ENCODE measurements at places on chromosomes 7 and 10.

- peaks cover 1% of the 10 kb centered on the region for H3K36me3 ChIP-seq
- no peaks in the 10 kb centered on the region for H3K4me1 ChIP-seq
- no peak overlapping the region for H3K4me3 ChIP-seq
- H3K27me3 ChIP-seq: no peaks in the 10 kb centered on the region
- H3K27ac ChIP-seq: no peak overlapping the region
- peak; percentile 42 for DNase-seq
Measured at GRCh38 chr10:3123571-3124411, 48.8 kb downstream of the PITRM1 start.

DNA sequence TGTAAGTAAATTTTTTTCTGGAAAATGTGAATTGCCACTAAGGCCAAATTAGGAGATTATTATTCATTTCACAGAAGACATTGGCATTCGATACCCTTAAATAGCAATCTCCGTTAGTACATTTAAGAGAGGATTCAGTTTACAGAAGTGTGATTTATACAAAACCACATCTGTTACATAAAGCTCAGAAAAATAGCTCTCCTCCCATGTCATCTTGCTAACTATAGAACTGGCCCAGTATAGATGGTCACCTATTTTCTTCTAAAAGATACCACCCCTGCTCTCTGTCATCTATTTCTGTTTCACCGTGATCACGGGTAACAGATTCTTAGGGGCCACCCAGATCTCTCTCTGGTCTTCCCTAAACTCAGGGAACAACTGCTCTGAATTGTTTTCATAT is 119.1 kb downstream of the HIP1 start:
- H3K27me3 ChIP-seq: no peaks in the 10 kb centered on the region
- H3K4me1 ChIP-seq: no peaks in the 10 kb centered on the region

GRCh38 chr10:90787393-90788198 is 70.2 kb downstream of the HTR7 start:
- H3K4me3 ChIP-seq: no peak overlapping the region
- H3K27ac ChIP-seq: no peak overlapping the region
- no peaks in the 10 kb centered on the region for H3K27me3 ChIP-seq
- DNase-seq: no peak
- H3K36me3 ChIP-seq: no peaks in the 10 kb centered on the region
- H3K4me1 ChIP-seq: no peaks in the 10 kb centered on the region

- H3K36me3 ChIP-seq: no peaks in the 10 kb centered on the region
- H3K4me3 ChIP-seq: no peak overlapping the region
- H3K4me1 ChIP-seq: no peaks in the 10 kb centered on the region
- DNase-seq: no peak
Measured at GRCh38 chr10:112054516-112054915, 129.0 kb downstream of the GPAM start.

GRCh38 chr7:24799506-24799905 is 42.2 kb upstream of the GSDME start:
- H3K4me3 ChIP-seq: no peak overlapping the region
- H3K27me3 ChIP-seq: no peaks in the 10 kb centered on the region

DNA sequence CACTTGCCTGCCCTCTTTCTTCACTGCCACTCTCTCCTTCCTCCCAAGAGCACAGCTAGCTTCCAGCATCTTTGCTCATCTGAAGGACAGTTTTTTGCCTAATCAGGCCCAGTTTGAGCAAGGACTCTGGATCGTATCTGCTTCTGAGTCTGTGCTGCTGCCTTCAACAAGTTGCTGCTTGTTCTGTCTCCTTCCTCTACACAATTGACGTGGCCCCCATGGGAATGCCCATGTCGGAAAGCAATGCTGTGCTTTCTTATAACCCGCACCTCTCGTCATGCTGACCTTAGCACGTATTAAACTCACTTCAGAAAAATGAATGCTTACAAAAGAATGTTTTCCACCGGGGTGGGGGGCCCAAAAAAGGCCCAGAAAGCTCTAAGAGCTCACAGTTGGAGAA is 324.7 kb upstream of the C7orf33 start:
- DNase-seq: no peak
- H3K27ac ChIP-seq: no peak overlapping the region
- H3K36me3 ChIP-seq: no peaks in the 10 kb centered on the region

- H3K36me3 ChIP-seq: no peaks in the 10 kb centered on the region
- H3K27me3 ChIP-seq: no peaks in the 10 kb centered on the region
- no peaks in the 10 kb centered on the region for H3K4me1 ChIP-seq
- no peak overlapping the region for H3K4me3 ChIP-seq
- peak; percentile 84 for DNase-seq
Measured at GRCh38 chr7:29177963-29178600, 16.5 kb upstream of the CHN2 start.

- H3K36me3 ChIP-seq: no peaks in the 10 kb centered on the region
- no peak overlapping the region for H3K27ac ChIP-seq
- no peak for DNase-seq
Measured at GRCh38 chr10:117681104-117681503, 138.6 kb downstream of the EMX2 start.

DNA sequence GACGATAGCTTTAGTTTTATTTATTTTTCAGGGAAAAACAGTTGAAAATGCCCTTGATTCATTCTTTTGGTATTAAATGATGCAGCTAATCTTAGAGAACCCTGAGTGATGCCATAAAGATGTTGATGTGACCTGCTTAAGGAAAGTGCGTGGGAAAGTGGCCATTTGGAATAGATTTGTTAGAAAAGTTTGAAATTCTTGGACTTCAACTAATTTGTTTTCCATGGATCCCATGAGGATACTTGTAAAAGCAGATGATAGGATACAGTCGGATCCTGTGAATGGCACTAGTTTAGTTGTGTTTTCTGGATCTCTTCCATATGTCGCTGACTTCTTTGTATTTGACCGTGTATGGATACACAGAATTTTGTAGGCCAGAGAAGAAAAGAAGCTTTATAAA is 69.0 kb downstream of the SEPTIN7 start:
- H3K4me1 ChIP-seq: no peaks in the 10 kb centered on the region
- H3K36me3 ChIP-seq: no peaks in the 10 kb centered on the region
- no peak overlapping the region for H3K27ac ChIP-seq
- DNase-seq: no peak

DNA sequence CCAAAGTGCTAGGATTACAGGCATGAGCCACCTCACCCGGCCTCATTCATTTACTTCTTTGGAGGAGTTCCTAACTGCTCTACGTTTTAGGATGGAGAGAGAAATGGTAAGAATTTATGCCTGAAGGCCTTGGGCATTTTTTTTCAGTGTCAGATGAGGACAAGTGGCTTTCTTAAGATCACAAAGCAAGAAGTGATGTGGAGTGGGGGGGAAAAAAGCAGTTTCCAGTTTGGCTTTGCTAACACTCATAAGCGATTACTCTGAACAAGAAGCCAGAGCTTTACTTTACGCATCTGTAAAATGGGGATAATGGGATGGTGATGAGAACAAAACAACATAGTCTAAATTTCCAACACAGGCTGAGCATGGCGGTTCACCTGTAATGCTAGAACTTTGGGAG is 2.6 kb upstream of the PPIA start:
- H3K4me3 ChIP-seq: no peak overlapping the region
- H3K27me3 ChIP-seq: no peaks in the 10 kb centered on the region
- peaks cover 3% of the 10 kb centered on the region for H3K4me1 ChIP-seq

- H3K36me3 ChIP-seq: no peaks in the 10 kb centered on the region
- no peak overlapping the region for H3K27ac ChIP-seq
- H3K27me3 ChIP-seq: no peaks in the 10 kb centered on the region
- no peak overlapping the region for H3K4me3 ChIP-seq
- no peak for DNase-seq
Measured at GRCh38 chr7:111511845-111512244, 50.4 kb downstream of the IMMP2L start.

- H3K27me3 ChIP-seq: no peaks in the 10 kb centered on the region
- no peak for DNase-seq
- no peak overlapping the region for H3K27ac ChIP-seq
Measured at GRCh38 chr10:132096223-132096622, 30.5 kb downstream of the JAKMIP3 start.

DNA sequence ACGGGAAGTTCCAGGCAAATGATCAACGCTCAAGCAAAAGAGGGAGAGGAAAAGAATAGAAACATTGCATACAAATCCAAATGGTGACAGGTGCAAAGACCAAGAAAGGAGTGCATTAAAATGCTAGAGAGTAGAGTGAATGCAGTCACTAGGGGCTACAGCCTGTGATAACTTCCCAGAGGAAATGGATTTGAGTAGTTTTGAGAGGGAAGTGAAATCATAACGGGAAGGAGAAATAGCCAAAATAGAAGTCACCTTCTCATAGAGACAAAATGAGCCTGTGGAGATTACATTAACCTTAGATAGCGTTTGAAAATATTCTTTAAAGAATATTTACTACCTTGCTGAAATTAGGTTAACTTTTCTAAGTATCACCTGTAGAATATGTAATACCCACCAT is 26.5 kb downstream of the NUP42 start:
- DNase-seq: no peak
- H3K4me1 ChIP-seq: no peaks in the 10 kb centered on the region
- H3K27ac ChIP-seq: no peak overlapping the region
- no peaks in the 10 kb centered on the region for H3K27me3 ChIP-seq
- no peak overlapping the region for H3K4me3 ChIP-seq
- no peaks in the 10 kb centered on the region for H3K36me3 ChIP-seq

DNA sequence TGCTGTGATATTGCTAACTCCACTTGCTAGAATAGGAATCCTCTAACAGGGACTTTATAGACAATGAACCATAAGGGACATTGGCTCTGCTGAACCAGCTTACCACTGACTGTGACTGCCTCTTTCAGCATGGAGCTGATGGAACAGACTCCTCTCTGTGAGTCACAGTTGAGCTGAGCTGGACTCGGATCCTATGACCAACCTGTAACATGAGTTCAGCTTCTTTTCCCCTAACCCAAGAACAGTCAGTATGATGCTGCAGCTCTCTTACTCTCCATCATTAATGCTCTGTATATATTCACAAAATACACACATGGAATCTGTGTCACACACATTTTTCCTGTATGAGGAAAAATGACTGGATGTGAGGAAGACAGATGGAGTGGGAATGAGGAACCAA is 177.9 kb upstream of the BET1 start:
- H3K4me1 ChIP-seq: no peaks in the 10 kb centered on the region
- no peak overlapping the region for H3K27ac ChIP-seq
- H3K4me3 ChIP-seq: no peak overlapping the region
- no peaks in the 10 kb centered on the region for H3K27me3 ChIP-seq
- no peaks in the 10 kb centered on the region for H3K36me3 ChIP-seq

- H3K27ac ChIP-seq: no peak overlapping the region
- no peaks in the 10 kb centered on the region for H3K4me1 ChIP-seq
- no peaks in the 10 kb centered on the region for H3K27me3 ChIP-seq
- no peak for DNase-seq
Measured at GRCh38 chr7:114450431-114450830, 35.8 kb downstream of the FOXP2 start.

- no peaks in the 10 kb centered on the region for H3K36me3 ChIP-seq
- H3K27ac ChIP-seq: no peak overlapping the region
- no peaks in the 10 kb centered on the region for H3K27me3 ChIP-seq
Measured at GRCh38 chr10:100480002-100480401, 17.2 kb downstream of the WNT8B start.

GRCh38 chr7:98352621-98353020 is 48.3 kb downstream of the BAIAP2L1 start:
- no peak overlapping the region for H3K27ac ChIP-seq
- no peaks in the 10 kb centered on the region for H3K27me3 ChIP-seq
- H3K36me3 ChIP-seq: no peaks in the 10 kb centered on the region
- no peak overlapping the region for H3K4me3 ChIP-seq

GRCh38 chr7:33905389-33906032 is at the start of gene BMPER:
Gene BMPER, plus strand, starts transcription at chr7:33905539. Its CDS starts 75 bp downstream, at chr7:33905614.
- no peak for DNase-seq
- no peak within 1 kb of the TSS for H3K27ac ChIP-seq
- no peaks in the 10 kb centered on the region for H3K27me3 ChIP-seq
- no peaks in the 10 kb centered on the region for H3K4me1 ChIP-seq

GRCh38 chr7:80272560-80273239 is 138.1 kb downstream of the GNAI1 start:
- H3K27me3 ChIP-seq: no peaks in the 10 kb centered on the region
- H3K4me3 ChIP-seq: no peak overlapping the region
- H3K36me3 ChIP-seq: no peaks in the 10 kb centered on the region
- H3K27ac ChIP-seq: no peak overlapping the region

DNA sequence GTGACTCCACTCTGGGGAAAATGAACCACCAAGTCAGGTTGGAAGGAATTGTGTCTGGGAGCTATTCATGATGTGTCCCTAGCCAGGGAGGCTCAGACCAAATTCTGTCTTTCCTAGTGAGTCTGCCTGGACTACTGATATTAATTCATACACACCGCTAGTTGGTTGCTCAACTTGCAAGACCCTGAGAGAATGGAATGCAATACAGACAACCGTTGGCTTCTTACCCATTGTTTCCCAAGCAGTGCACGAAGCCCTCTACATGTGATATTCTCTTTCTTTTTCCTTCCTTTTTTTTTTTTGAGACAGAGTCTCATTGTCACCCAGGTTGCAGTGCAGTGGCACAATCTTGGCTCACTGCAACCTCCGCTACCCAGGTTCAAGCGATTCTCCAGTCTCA is 19.4 kb upstream of the SRGN start:
- no peaks in the 10 kb centered on the region for H3K27me3 ChIP-seq
- H3K4me3 ChIP-seq: no peak overlapping the region
- DNase-seq: no peak
- no peak overlapping the region for H3K27ac ChIP-seq

DNA sequence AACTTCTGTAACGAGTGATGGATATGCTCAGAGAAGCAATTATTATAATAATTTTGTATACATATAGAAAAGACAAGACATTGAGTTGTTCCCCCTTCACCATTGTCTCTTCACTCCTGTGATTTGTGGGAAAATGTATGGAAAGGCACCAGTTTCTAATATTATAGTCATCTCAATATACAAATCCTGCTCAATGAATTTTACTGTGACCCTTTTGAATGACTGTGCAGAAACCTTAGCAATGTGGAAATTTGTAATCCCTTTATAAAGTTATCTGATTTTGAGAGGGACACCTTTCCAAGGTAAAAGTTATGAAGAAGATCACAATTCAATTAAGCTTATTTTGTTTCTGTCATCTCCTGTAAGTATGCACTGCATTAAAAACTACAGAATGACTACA is 74.3 kb upstream of the DKK1 start:
- no peaks in the 10 kb centered on the region for H3K36me3 ChIP-seq
- no peaks in the 10 kb centered on the region for H3K27me3 ChIP-seq
- no peak overlapping the region for H3K4me3 ChIP-seq
- H3K27ac ChIP-seq: no peak overlapping the region
- no peak for DNase-seq
- H3K4me1 ChIP-seq: no peaks in the 10 kb centered on the region

DNA sequence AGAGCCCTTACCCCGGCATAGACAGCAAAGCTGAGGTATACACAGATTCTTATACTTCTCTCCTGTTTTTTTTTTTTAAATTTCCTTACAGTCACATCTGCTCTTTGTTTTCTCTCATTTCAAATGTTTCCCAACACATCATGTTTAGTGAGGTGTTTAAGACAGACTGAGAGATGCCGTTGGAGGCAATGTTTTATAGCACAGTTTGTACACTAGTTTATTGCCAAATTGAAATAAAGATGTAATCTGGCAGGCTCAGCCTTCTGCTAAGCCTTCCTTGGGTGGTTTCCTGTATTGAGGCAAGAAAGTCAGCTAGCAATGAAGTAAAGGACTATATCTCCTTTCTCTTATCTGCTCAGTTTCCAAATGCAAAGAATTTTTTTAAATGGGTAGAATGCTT is 393.4 kb downstream of the SORCS1 start:
- no peaks in the 10 kb centered on the region for H3K27me3 ChIP-seq
- no peaks in the 10 kb centered on the region for H3K4me1 ChIP-seq
- H3K27ac ChIP-seq: no peak overlapping the region
- no peaks in the 10 kb centered on the region for H3K36me3 ChIP-seq

All from aorta (tissue), 5 donors.